ENCODE measurements at places on chromosomes 4 and X.

- no peak for DNase-seq
These were observed 318.6 kb downstream of the PACRGL start for GRCh38 chr4:21018817-21019216.

DNA sequence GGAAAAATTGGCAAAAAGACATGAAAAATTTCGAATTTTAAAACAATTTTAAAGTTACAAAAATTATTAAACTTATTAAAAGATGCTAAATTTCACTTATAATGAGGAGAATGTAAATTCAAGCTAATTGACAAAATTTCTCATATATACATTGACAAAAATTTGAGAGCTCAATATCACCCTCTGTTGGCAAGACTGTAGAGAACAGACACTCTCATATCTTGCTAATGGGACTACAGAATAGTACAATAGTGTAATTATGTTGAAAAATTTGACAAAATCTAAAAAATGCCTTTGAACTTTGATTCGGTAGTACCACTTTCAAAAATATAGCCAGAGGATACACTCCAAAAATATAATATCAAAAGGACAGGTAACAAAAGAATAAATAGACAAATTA, 29.8 kb downstream of the DCAF8L2 start:
- no peak for DNase-seq

GRCh38 chr4:75698162-75698962, 25.2 kb upstream of the G3BP2 start:
- DNase-seq: no peak

DNA sequence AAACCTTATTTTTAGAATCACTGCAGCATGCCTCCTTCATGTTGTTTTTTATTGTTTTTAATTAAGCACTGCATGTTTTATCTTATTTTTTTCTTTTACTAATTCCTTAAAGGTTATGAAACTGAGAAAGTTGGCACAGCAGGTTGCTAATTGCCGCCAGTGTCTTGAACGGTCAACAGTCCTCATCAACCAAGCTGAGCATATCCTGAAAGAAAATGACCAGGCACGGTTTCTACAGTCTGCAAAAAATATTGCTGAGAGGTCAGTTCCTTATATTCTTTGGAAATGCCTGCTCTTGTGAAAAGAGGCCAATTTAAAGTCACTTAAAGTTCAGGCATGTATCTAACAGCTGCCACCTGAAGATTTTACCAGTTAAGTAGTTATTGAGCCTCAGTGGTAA, 76.8 kb downstream of the TEX13B start:
- no peak for DNase-seq

- DNase-seq: no peak
These were observed 6.0 kb downstream of the PCDH7 start for GRCh38 chr4:30726090-30726675.

GRCh38 chrX:138651494-138651893, 60.0 kb downstream of the FGF13 start:
- no peak for DNase-seq

GRCh38 chr4:86483773-86484172, 110.3 kb upstream of the PTPN13 start:
- no peak for DNase-seq

DNA sequence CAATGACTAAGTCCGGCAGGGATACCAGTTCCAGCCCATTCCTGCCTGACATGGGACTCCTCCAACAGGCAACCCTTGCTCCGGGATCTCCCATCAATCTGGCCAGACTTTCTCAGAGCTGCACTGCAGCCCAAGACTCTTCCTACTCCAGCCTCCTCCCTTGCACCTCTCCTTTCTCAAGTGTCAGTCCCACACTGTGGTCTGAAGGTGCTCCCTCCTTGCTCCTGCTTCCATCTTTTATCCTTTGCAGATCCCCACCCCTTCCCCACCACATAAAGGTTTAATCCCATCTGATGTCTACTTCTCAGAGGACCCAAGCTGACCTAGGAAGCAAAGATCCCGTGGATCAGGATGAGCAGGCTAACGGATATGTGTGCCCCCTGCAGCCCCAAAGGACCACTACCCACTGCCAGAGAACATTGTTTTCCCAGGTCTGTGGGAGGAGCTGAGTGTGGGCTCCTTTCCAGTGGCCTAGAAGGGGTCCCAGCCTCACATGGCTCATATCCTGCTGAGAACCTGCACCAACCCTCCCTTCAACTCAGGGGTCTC, 33.3 kb upstream of the XPNPEP2 start:
- no peak for DNase-seq

DNA sequence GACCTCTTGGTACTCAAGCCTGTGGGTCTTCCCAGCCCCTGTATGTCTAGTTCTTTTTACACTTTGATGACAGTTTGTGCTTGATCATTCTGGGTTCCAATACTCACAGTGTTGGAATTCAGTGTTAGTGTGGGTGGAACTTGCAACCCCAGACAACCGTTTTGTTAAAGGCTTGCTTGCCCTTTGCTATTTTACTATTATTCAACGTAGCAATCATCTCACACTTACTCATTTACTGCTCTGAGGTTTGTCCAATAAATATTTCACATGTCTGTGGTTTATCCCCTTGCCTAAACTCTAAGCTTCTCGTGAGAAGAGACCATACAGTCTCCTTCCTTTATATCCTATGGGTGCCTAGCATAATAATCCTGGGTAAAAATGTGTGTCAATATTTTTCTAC, 15.3 kb downstream of the CCNG2 start:
- no peak for DNase-seq

DNA sequence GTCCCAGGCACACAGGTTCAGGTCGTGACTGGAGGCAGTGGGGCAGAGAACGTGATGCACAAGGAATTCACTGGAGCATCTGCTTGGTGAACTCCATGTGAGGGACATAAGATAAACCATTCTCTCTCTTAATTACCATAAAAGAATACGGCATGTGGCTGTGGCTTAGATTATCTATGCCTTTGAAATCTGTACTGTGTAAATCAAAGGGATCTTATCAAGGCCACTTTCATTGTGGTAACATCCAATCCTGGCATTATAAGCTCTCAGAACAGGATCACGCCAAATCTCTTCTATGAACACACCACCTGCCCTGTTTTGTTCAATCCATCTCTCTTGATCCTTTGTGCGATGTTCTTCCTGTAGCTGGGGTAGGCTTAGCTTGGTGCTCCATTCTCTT, 192.3 kb downstream of the SPATA18 start:
- DNase-seq: no peak

DNA sequence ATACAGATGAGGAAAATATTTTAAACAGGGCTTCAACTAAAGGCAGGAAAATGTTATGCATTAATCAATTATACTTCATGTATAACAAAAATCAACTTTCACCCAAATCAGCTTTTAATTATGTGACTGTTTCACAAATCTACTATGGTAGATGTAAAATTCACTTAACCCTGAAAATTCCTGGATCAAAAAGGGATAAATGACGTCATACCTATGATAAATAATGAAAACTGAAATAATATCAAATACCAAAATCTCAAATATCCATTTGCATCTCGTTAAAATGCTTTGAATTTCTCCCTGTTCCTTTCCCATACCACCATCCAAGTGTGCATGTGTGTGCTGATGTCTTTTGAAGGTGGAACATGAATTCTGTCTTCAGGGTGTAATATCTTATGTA, 11.5 kb downstream of the S100G start:
- no peak for DNase-seq
